ENCODE measurements at places on chromosomes 5 and 9.

GRCh38 chr9:136538599-136539426, 7.0 kb downstream of the NOTCH1 start:
- DNase-seq: peak; percentile 71

DNA sequence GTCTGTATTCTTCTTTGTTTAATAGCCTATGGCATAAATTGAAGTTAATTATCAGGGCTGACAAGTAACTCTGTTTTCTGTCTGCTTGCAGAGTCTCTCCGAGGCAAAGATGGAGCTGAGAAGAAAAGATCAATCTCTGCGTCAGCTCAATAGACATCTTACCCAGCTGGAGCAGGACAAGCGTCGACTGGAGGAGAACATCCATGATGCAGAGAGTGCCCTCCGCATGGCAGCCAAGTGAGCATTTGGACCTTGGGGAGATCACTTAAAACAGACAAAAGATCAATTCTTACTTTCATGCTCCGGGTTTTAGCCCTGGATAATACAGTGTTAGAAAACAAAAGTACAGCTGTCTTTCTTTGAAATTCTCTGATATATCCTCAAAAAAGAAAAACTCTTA, 293.8 kb downstream of the CCDC171 start:
- no peak for DNase-seq

DNA sequence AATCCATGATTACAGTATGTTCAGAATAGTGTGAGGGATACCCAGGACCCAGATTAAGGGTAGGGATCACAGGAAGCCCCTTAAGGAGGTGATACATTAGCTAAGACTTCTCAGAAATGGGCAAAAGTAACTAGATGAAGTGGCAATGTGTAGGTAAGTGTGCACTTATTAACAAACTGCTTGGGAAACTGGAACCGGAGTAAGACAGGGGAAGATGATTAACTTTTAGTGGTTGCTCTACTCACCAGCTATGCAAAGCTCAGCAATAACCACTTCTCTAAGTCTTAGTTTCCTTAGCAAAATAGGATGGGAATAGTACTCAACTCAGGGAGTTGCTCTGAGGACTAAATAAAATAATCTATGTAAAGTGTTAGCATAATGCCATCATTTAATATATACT, 182.2 kb downstream of the MCTP1 start:
- DNase-seq: no peak

DNA sequence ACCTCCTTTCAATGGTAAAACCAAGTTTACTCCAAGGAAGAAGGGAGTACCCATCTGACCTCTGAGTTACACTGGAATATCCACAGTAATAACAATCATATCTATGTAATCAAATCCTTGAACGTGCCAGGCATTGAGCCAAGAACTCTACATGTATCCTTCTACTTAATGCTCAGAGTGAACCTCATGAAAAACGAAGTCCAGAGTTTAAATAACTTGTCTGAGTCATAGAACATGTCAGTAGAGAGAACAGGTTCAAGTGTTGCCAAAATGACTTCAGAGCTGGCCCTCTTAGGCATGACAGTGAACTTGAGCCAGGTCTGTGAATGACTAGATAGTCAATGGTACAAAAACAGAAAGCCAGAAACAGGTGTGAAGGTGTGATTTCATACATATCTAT, 164.1 kb upstream of the ZNF618 start:
- no peak for DNase-seq

- no peak for DNase-seq
These were observed 150.2 kb downstream of the MACROH2A1 start for GRCh38 chr5:135248801-135249231.

DNA sequence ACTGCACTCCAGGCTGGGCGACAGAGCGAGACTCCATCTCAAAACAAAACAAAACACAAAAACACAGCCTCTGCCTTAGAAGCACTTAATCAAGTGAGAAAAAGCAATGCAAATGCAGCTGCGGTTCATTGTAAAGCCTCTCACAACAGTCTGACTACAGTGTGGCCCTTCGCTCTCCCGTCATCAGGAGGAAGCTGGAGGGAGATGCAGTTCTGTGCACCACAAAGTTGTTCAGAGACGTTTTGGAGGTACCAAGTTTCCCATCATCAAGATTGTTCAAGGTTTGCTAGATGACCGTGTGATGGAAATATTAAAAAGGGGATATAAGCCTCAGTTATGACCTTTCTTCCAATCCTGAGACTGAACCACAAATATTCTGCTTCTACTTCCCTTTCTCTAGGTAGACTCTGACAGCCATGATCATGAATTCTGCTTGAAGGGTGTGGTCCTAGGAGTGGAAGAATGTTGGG, 40.9 kb downstream of the SEC61B start:
- no peak for DNase-seq

- no peak for DNase-seq
These were observed 52.4 kb downstream of the VCAN start for GRCh38 chr5:83523929-83524328.

DNA sequence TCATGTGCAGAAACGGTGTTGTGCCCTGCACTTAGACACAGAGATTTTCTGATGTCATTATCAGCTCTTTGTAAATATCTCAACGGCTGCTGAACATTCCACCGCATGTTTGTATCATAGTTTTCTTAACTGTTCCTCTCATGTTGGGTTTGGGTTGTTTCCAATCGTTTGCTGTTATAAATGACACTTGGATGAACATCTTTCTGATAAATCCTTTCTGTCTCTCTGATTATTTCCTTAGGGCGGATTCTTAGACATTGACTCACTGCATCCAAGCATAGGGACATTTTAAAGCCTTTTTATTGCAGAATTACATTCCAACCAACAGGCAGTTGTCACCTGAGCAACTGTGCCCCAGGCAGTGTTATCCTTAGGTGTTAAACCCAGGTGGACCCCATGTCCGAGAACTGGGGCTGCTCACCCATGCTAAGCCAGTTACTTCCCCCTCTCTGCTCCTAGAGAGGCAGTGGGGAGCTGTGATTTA, 28.5 kb downstream of the COL5A1 start:
- DNase-seq: no peak

- DNase-seq: no peak
These were observed 69.2 kb upstream of the NEK6 start for GRCh38 chr9:124188331-124189110.

DNA sequence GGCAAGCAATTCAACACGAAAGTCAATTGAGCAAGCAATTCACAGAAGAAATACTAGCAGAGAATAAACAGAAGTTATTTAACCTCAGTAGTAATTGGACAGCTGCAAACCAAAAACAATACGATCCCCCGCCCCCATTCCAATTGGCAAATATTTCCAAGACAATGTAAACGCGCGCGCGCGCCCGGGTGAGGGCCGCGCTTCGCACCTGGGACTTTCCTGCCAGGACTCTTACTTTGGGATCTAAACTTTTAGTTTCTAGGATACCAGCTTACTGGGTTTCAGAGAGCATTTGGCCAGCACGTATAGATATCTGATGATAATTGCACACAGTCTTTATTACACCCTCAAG, 8.6 kb downstream of the RUFY1 start:
- no peak for DNase-seq

DNA sequence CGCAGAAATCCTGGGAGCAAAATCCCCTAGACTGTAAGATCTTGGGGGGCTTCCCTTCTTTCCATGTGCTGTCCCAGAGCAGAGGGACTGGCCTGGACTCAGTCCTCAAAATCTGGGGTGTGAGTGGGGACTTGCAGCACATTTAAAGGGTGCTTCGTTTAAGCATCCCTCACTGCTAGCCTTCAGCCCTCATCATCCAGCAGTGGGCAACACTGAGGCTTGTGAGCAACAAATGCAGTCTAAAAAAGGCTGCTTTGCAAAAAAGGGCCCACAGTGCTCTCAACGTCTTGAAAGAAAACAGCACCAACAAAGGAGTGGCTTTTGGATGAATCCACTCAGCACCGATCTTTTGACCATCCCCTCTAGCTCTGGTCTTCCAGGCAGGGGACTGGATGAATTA, 128.3 kb upstream of the TBC1D2 start:
- DNase-seq: no peak

GRCh38 chr5:76641514-76642120, 18.4 kb upstream of the F2RL2 start:
- peak; percentile 54 for DNase-seq

DNA sequence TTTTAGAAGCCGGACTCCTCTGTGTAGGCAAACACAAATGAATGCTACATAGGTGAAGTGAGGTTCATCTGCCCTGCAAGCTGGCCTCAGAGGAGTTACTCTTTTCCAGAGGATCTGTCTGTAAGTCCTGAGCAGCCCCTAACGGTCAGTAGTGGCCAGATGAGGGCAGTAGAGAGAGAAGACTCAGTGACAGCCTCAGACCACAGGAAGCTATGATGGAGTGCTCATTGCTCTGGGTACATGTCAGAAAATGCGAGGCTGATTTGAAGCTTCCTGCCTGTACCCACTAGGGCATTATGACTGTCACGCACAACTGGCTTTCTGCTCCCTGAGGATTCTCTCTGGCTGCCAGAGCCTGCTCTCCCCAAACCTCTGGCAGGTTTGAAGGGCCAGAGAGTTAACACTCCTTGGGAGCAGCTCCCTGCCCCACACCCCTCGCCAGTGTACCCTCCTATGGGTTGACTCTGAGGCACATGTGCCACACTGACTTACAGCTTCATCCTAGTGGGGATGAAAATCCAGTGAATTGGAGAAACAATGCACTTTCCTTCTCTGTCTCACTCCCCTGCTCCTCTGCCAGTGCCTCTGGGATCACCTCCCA, 141.5 kb downstream of the GABRG2 start:
- DNase-seq: no peak

- no peak for DNase-seq
These were observed 10.7 kb upstream of the SLC22A4 start for GRCh38 chr5:132283423-132284043.

GRCh38 chr5:1494780-1495524, 28.8 kb downstream of the LPCAT1 start:
- no peak for DNase-seq

DNA sequence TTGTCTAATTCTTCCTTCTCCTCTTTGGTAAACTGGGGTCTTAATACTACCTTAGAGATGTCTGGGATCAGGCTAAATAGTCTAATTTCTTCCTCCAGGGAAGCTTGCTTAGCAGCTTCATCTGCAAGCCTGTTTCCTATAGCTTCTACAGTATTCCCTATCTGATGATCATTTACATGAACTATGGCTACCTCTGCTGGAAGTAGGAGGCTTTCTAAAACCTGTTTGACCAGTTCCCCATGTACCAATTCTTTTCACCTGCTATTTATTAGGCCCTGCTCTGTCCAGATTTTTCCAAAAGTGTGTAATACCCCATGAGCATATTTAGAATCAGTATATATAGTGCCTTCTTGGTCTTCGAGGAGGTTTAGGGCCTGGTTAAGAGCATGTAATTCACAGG, 619.8 kb downstream of the HINT1 start:
- no peak for DNase-seq

DNA sequence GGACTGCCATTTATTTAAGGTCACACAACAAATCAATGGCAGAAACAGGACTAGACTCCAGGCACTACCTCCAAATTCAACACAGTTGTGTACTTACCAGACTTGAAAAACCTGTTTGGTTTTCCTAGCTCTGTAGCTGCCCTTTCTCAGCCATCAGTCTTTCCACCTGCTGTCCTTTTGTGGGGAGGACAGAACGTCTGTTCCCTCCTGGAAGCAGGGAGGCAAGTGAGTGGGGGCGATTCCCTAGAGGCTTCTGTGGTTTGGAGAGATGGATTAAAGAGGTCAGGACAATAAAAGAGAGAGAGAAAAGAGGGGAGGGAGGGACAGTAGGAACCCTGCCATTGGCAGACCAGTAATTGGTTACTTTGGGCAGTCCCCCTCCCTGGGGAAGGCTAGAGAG, 14.7 kb downstream of the ASTN2 start:
- DNase-seq: no peak

- DNase-seq: no peak
These were observed 91.2 kb downstream of the RFX3 start for GRCh38 chr9:3434594-3434993.

- no peak for DNase-seq
These were observed 248.1 kb downstream of the CETN3 start for GRCh38 chr5:90161414-90161813.

- no peak for DNase-seq
These were observed 10.0 kb downstream of the ENC1 start for GRCh38 chr5:74630453-74631066.

GRCh38 chr5:68565427-68565826, 349.9 kb downstream of the PIK3R1 start:
- DNase-seq: no peak

DNA sequence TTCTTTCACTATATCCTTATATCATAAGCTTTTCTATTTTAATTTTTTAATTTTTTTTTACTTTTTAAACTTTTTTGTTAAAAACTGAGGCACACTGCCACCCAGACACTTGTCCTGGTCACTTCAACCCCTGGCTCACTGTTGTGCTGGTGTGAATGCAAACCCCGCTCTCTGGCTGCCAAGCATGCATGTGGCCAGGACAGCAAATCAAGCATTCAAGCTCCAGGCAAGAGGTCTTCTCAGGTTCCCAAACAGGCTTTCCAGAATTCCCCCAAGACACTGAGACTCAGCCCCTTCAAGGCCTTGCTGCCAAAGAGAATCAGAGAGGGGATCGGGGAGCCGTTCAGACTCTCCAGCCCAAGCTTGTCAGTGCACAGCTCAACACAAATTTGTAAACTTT, 139.9 kb downstream of the FANCC start:
- DNase-seq: no peak

DNA sequence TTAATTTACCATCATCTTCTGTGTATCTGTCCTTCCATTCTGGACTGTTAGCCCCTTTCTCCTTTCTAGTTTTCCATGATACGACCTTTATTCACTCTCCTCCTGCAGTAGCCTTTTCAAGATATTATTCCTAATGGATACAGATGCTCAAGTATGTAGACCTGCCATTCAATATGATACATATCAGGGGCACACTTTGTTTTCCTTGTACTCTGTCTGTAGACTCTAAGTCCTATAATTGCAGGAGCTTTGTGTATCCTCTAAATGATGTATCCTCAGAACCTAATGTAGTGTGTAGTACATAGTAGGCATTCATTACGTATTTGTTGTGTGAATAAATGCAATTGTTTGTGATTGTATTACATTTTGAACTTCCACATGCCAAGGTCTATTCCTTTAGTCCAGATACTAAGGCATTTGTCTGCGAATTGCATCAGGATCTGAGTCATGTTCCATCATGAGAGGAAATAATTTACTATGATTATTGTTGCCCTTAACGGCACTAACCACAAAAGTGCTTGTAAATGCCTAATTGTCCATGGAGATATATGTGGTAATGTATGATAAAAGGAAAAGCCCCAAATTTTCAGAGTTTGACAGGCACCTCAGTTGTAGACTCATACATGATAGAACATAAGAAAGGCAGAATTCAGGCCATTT, 57.1 kb upstream of the IZUMO3 start:
- no peak for DNase-seq

DNA sequence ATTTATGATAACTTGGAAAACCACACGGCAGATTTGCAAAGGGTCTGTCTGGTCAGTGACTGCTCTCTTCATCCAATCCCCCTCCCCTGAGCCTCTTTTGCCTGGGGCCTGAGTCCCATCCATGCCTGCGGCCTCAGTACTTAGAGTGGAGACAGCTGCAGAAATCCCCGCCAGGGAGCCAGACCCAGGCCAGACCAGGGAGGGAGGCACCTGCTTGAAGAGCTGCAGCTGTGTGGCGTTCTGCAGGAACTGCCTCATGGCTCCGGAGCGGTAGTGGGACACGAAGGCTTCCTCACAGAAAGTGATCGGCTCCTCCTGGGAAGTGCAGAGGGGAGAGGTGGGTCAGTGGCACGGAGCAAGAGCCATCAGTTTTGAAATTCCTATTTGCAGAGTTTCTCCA, 101.6 kb downstream of the CRB2 start:
- DNase-seq: no peak
